ENCODE measurements at places on chromosomes 5 and 9.

DNA sequence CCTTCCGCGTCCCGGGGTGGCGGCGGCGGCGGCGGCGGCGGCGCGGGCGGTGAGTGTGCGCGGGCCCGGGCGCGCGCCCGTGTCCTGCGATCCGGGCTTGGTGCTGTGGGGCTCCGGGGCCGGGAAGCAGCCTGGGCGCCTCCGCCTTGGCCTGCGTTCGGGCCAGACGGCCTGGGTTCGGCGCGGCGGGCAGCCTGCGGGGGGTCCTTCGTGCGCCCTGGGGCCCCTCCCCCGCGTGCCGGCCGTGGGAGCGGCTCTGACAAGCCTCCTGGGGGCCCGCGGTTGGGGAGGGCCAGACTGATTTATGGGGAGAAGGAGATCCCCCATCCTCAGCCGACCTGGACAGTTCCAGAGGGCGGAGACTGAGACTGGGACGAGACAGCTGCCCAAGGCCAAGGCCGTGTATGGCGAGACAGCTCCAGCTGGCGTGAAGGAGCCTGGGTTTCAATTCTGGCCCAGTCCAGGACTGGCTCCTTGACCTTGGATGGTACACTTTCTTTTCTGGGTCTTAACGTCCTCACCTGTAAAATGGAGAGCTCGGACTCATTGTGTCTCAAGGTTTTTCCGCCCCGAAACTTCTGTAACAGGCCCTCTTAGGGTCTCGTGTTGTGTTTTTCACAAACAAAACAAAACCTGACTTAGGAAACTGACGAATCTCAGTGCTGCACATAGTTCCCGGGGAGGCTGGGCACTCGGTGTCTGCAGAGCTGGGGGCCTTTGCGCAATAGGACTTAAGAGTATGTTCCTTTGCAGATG, 603 bp downstream of the TMEM268 start:
- DNase-seq: peak; percentile 25

- DNase-seq: no peak
Measured at GRCh38 chr9:28781481-28781880, 1208.2 kb upstream of the C9orf72 start.

DNA sequence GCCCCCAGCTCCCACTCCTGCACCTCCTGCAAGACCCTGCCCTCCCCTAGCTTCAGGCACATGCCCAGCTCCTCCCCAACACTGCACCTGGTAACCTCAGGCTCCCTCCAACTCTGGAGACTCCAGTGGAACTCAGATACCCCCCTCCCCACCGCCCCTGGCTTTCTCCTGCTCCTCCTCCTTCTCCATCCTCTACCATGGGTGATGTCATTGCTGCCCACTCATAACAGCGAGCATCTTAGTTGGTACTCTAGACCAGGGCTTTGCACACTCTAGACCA, 24.7 kb upstream of the CNOT6 start:
- no peak for DNase-seq

- DNase-seq: no peak
Measured at GRCh38 chr5:119651486-119651885, 22.1 kb downstream of the FAM170A start.

DNA sequence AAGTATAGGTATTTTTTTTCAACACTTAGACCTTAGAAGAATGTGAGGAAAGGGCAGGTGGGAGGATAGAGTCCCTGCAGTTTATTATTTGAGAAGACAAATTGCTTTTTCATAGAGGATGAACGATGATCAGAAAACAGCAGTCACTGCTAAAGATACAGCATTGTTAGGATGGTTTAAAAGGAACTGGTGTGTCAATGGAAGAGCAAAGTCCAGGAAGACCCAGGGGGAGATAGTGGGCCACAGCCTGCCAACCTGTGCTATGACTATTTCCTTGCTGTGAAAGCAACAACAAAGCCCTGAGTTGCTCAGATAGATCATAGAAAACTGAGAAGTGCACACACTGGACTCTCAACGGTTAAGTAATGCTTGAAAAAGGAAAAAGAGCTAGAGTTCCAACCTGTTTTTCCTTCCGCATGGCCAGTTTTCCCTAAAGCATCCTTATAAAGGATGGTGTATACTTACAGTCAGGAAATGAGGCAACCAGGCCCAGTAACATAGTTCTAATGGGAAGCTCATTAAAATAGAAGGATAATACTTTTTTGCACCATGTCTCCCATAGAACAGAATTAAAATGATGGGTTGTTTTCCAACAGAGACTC, 153.8 kb downstream of the CEMIP2 start:
- DNase-seq: no peak

DNA sequence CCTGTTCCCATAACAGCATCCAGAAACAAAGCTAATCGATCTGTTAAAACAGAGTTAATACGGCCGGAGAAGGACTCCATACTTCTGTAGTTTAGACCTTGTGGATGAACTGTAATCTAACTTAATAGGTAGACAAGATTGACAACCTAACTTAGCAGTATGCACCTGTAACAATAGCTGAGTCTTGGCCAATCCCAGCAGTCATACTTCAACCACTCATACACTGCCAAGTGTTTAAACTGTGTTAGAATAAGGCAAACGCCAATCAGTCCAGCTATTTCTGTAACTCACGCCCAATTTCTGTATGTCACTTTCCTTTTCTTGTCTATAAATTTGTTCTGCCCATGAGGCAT, 33.7 kb upstream of the MACIR start:
- DNase-seq: no peak

- no peak for DNase-seq
Measured at GRCh38 chr5:437281-437771, 5.7 kb upstream of the EXOC3 start.

GRCh38 chr5:120600639-120601038, 136.5 kb downstream of the PRR16 start:
- no peak for DNase-seq

DNA sequence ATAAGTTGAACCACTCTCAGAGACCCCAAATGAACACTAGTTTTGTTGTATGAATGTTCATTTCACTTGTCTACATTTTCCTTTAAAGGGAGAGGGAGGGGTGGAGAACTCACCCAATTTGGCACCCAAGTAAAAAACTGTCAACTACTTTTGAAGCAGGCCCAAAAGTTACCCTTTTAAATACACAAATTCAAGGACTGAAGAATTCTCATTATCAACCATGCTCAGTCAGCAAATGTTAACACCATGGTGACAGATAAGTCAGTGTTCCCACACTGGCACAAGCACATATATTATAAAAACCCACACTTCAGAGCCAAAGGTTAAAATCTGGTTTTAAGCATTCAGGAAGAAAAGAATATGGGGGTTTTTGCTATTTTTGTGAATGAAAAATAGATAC, 31.6 kb downstream of the CSNK1A1 start:
- DNase-seq: no peak

DNA sequence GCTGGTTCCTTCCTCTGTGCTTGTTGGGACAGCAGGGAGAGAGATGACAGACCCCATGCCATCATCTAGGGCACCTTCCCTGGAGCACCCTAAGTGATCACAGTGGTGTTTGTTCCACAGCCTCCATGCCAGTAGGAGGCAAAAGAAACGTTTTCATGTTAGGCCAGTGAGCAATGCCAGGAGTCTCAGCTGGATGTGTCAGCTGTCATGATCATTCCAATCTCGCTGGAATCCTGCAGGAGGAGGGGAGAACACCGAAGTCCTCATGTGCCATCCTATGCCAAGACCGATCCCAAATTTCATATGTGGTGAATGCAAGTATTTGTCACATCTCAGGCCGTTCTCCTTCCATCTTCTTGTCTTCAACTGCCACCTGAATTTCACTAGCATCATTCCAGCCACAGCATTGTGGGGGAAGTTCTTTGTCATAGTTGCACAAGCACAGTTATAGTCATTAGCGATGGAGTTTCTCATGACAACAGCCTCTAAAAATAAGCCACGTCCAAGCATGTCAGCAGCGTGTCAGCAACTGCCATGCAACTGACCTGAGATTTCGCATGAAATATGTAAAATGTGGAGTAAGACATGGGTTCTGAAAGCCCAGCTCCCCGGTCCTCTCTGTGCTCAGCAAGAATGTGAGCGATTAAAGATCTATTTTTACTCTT, 97.2 kb upstream of the DNAH5 start:
- no peak for DNase-seq

DNA sequence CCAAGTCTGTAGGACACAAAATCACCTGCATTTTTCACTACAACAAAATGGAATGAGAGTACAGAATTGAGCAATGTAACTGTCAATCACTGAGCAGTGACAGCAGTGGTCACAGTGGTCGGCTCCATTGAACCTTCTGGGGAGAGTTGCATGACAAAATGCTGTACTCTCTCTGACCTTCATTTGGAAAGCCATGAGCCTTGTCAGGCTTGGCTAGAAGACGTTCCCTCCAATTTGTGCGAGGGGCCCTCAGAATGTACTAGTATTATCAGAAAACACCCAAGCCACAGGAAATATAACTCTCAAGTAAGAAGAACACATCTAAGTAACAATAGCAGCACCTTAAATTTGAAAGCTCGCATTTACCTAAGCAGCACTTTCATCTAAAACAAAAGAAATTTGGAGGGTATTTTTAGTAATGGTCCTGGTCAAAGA, 425.6 kb upstream of the MEF2C start:
- no peak for DNase-seq

- no peak for DNase-seq
Measured at GRCh38 chr5:29412979-29413378, 1780.5 kb upstream of the CDH6 start.

GRCh38 chr5:139561655-139562451, 714 bp downstream of the UBE2D2 start:
- DNase-seq: peak; percentile 5

GRCh38 chr9:88809355-88810161, 181.7 kb upstream of the S1PR3 start:
- DNase-seq: no peak

DNA sequence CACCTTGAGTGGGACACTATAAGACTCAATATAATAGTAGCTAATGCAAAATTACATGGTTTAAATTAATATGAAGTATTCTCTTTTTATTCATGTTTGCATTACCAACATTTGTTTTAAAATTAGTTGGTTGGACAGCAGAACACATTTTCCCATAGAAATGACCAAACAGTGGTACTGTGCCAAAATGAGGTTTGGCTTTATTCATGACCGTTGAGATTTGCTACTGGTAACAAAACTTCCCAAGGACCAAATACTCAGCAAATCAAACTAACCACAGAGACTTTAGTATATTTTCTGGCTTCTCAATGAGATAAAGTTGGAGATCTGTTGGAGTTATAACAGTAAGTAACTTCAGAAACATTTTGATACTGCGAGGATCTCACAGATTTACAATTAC, 637.8 kb upstream of the MEF2C start:
- no peak for DNase-seq

DNA sequence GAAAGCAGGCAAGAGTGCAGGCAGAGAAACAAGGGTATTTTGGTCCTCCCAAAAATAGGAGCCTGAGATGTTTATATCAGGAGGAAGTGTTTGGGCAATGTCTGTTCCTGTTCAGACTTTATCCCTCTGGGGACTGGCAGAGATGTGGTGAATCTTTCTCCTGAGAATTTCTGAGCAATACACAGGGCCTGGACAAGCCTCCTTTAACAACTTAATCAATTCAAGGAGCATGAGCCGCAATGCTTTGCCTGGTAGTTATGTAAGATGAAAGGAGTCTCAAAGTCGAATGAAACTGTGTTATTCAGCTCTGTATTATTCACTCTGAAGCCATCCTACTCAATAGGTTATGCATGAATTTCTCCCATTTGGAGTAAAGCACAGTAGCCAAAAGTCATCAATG, 365.6 kb downstream of the MAN2A1 start:
- DNase-seq: no peak

DNA sequence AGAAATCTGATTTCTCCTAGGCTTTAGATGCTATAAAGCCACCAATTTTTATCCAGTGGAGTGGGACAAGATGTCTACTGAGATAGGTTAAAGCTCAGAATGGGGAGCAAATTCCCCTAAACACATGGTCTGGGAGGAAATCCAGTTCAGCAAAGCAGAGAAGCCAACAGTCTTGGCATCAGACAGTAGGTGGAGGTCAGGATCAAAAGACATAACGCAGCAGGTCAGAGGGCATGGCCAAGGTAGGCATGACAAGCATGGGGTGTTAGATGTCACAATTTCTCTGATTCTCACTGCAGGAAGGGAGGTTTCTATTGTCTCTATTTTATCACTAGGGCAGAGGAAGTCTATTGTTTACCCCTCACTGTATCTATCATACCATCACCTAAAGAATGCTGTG, 288.2 kb downstream of the ACTL7B start:
- no peak for DNase-seq

DNA sequence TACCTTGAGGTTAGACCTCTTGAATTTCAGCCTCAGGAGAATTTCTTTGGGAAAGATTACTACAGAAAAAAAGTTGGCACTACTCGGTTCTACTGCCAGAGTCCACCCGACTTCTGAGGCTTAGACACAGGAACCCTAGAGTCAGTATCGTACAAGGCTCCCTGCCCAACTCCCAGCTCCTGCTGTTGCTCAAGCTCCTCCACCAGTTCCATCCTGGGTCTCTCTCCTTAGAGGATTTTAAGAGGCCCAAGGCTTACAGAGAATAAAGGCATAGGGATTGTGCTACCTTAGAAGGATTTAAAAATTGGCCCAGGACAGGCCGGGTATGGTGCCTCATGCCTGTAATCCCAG, 29.0 kb upstream of the SSBP2 start:
- DNase-seq: no peak

- DNase-seq: no peak
Measured at GRCh38 chr5:83988293-83988685, 267.6 kb upstream of the HAPLN1 start.

DNA sequence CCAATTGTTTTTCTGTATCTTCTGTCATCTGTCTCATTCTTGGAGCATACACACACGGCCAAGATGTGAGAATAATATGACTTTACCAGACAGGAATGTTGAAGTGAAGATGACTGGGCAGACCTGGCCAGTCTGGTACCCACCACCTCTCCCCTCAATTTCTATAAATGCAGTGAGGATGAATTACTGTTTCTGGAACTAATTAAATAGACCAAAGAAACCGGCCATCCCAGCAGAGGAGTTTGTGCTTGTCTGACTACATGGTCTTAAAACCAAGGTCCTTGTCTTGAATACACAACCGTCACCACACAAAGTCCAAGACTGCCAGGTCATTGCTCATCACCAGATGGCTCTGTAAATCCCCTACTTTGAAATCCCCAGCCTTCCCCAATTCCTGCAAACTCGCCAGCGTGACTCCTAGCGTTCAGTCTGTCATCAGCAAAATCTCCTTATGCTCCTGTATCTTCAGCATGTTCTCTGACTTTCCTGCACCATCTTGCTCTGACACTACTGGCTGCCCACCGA, 147.2 kb downstream of the PDE4D start:
- no peak for DNase-seq

GRCh38 chr9:94300470-94301301, 27.8 kb downstream of the NUTM2F start:
- DNase-seq: no peak
